Stimulated activated CD4-positive, alpha-beta T cell treated with anti-CD3 and anti-CD28 coated beads, TNF-alpha, amount 100 ng/mL, for 24 hours (primary cell): ENCODE measurements at places on chromosomes 13 and 19.

GRCh38 chr13:100600915-100601314 lies 12.3 kb upstream of the GGACT start:
- DNase-seq = no peak

- DNase-seq = no peak
These were observed 73.8 kb downstream of the SLITRK6 start for GRCh38 chr13:85725433-85725832.

GRCh38 chr19:46818812-46819211 lies 30.4 kb upstream of the SLC1A5 start:
- DNase-seq = no peak

DNA sequence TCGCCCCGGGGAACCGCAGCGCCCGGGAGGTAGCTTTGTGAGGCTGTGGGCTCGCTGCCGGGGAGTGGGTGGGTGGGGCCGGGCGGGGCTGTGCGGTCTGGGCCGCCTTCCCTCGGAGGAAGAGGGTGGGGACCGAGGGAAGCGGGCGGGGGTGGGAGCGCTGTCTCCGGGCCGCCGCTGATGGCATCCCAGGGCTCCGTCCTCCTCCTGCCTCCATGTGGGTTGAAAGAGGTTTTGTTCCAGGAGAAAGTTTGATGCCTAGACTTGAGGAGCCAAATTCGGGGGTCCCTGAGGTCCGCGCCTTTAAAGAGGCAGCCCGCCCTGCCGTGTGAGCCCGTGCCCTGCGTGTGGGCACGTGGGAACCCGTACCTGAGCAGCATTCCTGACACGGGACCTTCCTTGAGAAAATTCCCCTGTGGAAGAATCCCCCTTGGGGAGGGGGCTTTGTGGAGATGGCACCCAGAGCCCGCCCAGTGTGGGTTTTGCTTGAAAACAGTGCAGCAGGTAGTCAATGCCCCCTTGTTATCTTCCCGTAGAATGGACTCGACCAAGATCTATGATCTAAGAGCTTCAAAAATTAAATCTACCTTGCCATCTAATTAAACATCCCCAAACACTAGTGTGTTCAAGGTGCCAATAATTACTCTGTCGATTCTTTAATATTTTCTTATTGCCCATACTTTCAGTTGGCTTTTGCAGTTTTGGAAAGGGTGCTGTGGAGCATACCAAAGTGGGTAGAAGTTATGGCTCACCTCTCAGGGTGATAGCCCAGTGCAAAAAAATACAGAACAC lies 107.8 kb downstream of the RXFP2 start:
- DNase-seq = no peak
